EL (cell line): ENCODE measurements at places on chromosomes 7 and 10.
A peak's percentile ranks its signal among the peaks of the same experiment; 100 is the strongest.

- DNase-seq = no peak
Measured at GRCh38 chr10:6689036-6689435, 109.0 kb upstream of the PRKCQ start.

GRCh38 chr10:119270762-119271366 is 63.5 kb downstream of the GRK5 start:
- no peak for DNase-seq

DNA sequence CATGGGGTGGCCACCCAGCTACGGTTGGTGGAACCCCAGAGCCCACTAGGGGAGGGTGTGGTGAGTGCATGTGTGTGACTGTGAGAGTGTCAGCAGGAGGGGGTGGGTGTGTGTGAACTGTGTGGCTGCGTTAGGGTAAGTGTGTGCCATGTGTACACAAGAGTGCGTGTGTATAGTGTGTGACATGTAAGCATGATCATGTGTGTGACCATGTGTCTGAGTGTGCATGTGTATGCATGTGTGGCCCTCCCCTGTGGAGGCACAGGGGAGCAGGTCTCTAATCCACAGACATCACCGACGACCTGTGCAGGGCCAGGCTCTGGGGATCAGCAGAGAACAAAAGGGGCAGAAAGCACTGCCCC is 3.5 kb upstream of the CFAP46 start:
- no peak for DNase-seq

GRCh38 chr7:2688409-2689342 is 674 bp downstream of the AMZ1 start:
- peak; percentile 36 for DNase-seq

DNA sequence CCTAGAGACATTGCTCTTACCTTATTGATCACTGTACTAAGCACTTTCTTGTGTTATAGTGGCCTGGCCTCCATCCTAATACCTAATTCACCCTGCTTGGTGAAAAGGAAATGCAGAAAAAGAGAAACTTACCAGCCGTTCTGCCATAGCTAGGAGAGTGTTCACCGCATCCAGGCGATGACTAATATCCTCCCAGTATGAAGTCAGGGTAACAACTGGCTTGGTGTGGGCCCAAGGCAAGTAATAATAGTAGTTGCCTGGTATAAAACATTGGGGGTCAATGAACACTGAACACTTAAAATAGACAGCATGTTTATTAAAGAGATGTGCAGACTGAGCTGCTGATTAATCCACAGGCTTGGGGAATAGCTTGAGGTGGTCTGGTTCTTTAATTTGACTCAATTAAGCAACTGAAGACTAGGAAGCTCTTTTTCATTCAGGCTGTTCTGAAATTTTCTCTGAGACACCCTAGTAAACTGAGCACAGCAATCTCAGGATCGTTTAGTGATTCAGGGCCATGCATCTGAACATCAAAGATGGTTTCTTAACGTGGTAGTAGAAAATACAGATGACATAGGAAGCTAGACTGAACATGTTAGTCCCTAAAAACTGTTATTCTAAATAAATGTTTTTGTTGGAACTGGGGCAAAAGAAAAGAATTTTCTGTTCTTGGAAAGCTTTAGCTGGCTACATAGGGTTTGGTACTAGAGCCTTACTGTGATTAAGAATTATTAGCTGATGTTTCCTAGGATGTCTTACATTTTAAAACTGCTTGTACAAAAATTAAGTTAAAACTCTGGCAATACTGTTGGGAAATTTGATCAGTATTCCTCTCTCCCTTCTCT is 102.2 kb downstream of the MYOF start:
- DNase-seq = peak; percentile 85

GRCh38 chr7:42574685-42575084 is 337.2 kb downstream of the C7orf25 start:
- DNase-seq = peak; percentile 3

DNA sequence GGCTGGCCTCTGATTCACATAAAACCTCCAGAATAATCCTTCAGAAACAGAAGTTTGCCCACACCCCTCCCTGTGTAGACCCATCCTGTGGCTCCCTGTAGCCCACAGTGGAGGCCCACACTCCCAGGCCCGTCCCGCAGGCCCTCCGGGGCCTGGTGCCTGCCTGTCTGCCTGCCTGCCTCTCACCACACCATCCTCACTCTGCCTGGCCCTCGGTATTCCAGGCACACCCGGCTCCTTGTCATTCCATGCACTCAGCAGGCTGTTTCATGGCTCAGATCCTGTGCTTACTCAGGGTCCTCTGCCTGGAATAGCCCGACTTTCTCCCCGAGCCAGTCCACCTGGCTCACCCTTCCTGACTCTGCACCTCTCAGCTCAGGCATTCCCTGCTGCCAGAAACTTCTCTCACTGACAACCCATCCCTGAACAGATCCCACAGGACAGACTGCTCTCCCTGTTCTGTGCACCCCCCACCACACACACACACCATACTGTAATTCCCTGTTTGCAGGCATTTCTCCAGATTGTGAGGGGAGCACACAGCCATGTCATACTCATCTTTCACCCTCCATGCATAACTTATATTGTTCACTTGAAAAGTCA is 498.0 kb upstream of the ZMIZ1 start:
- no peak for DNase-seq

GRCh38 chr10:22368981-22369380 is 23.7 kb downstream of the SPAG6 start:
- DNase-seq = no peak

GRCh38 chr10:80486785-80487420 is 32.8 kb downstream of the TSPAN14 start:
- DNase-seq = no peak

DNA sequence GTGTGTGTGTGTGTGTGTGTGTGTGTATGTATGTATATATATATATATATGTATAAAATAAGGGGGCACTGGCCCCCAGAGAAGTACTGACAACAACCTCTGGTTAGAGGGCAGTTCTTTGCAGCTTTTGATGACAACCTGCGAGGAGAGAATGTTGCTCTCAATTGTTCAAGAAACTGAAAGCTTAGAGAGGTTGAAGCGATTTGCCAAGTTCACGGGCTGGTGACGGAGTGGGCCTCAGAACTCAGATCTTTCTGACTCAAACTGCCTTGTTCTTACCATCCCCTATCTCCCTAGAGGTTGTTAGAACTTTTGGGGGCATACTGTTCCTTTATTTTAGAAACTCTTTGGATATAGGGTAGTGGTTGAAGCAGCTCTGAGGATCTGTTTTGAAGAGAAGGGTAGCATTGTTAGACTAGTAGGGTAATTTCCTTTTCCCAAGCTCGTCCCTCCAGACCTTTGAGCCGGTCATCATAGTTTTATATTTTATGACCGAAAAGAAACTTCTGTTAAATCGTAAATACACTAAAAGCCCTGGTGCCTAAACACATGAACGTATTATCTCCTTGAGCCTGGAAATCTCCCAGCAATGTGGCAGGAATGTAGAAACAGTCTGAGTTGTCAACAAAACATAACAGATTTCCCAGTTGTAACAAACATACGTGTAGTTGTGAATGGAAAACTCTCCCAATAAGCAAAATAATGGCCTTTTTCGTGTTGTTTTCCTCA is 541.7 kb upstream of the GALNT17 start:
- DNase-seq = no peak

DNA sequence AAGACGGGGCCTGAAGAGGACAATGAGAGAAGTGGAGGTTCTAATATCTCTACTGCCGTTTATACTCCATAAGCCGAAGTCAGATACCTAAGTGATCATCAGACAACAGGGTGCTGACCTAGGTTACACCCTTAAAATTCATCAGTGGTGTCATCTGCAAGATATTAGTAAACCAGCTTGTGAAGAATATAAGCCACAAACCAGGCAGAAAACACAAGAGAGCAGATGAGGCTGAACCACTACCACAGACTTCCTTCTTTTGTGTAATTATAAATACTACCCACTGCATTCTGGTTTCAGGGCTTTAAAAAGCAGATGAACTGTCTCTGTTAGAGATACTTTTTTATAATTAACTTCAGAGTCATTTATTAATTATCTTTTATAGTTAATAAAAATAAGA is 69.0 kb upstream of the LRRC17 start:
- DNase-seq = no peak

GRCh38 chr10:17353568-17354300 is 100.7 kb downstream of the ST8SIA6 start:
- peak; percentile 46 for DNase-seq
